Tibial artery (tissue), 4 donors: ENCODE measurements at places on chromosomes 6 and 20.
A peak's percentile ranks its signal among the peaks of the same experiment; 100 is the strongest.

GRCh38 chr6:98894810-98895209 is 52.9 kb downstream of the FBXL4 start:
- DNase-seq: no peak

- DNase-seq: no peak
These were observed 7.6 kb downstream of the TFAP2C start for GRCh38 chr20:56636716-56637115.

DNA sequence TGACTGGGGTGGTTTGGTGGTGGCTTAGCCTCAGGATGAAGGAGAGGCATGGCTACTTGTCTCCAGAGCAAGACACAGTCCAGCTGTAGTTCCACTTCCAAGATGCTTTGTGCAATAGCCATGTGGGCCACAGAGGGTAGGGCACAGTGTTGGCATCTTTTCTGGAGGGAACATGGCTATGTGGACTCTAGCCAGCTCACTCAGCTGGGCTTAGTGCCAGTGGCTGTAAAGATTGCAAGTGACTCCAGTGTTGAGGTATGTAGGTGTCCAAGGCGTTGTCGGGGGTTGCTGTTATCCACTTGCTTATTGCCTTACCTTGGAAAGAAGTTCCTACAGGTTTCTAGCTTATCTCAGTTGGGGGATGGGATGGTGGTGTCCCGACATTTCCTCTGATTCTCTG is 233.4 kb downstream of the CD109 start:
- DNase-seq: no peak

GRCh38 chr6:36227379-36228228 is 31.1 kb downstream of the BRPF3 start:
- DNase-seq: no peak

- no peak for DNase-seq
These were observed 69.6 kb upstream of the VGLL2 start for GRCh38 chr6:117195728-117196127.

DNA sequence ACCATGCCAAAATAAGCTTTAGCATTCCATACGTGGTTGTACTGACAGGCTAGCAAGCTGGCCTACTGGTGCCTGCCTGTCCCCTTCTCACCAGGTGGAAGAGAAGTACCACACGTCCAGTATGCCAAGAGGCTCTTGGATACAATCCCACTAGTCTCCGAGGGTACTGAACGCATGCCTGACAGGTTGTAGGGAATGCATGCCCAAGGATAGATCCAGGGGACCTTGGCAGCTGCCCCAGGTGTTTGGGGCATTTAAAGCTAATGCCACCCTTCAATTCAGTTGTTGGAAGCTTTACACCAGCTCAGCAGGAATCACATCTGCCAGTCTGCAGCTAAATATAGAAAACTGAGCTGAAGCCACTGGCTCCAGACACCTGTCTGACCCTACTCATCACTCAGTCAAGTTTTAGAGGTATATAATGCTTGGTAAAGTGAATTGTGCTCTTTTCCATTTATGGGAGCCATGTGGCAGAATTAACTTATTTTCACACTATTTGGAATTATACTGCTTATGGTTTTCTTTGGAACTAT is 4.9 kb downstream of the TUBB2B start:
- DNase-seq: no peak

DNA sequence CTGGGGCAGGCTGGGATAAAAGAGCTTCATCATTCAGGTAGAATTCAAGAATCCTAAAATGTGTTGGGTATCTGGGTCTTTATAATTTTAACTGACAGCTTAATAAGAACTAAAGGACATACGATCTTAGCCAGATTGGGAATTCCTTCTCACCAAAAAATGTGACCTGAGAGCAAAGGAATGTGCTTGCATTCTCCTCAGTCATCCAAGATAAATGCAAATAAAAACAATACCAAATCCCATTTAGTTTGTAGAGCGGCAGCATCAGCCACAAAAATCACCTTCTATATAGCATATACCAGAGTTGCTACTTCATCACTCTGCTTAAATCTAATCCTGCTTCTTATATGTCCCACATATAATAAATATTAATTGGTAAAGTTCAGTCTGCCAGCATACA is 16.9 kb downstream of the USP49 start:
- DNase-seq: no peak

DNA sequence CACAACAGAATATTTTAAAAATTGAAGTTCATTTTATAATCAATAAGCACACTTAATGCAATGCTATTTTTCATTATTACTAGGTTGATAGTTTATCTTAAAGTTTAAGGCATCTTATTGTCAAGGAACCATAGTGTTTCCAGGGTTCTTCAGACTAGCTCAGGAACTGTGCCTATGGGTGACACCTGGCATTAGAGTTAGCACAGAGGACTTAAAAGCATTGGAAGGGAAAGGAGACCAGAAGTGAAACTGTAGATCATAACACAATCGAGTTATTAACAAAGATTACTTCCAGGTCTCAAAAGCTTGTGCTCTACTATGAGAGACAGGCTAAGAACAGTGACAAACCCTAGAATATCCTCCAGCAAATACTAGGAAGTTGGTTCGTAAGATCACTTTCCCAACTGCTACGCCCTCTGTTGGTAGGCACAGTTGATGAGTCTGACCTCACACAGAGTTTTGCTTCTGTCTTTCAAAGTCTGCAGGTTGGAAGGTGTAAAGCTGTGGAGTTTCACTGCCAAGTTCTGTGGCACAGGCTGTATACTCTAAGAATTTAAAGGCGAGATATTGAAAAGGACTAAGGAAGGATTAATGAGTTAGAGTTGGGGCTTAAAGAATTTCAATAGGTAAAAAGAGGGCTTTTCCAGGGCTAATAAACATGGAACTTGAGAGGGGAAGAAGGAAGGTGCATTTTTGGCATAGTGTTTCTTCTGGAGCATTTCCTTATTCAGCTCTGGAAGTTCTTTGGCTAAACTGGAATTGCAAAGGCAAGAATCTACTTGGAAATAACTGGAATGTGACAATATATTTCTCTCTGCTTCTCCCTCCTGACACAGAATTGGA is 531.3 kb upstream of the JAG1 start:
- peak; percentile 73 for DNase-seq

DNA sequence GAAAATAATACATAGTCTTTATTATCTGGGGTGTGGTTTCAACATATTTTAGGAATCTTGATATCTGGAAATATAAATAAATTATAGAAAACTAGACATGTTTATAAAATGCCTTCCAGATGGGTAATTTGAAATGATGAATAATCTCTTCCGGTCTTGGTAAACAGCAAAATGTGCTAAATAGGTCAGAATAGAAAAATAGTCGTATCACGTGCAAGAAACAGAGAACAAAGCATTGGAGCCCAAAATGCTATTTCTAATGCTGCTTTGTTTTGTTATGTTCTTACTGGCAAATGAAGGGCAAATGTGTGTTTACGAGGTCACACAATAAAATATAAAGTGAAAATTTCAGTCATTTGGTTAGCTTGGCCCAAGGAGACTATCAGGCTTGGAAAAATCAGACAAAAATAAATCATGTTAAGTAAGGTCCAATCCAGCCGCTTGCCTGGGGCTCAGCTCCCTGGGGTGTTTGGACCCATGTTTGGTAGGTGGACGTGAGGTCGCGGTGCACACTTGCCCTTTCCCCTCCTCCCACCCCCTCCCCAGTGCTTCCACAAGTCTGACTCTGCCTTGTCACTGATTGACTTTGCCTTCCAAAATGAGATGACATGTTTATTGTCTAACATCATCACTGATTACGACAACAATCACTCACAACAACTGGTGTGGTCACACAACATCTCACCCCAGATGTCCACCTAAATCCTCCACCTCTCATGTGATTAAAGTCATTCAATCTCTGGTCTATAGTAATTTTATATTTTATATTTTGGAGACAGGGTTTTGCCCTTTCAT is 56.0 kb downstream of the RIN2 start:
- DNase-seq: no peak

- no peak for DNase-seq
These were observed 197.0 kb upstream of the FKBP1C start for GRCh38 chr6:63014290-63014689.

- DNase-seq: no peak
These were observed 77.7 kb upstream of the SLC22A23 start for GRCh38 chr6:3534599-3534998.

GRCh38 chr6:122798099-122798641 is 9.1 kb downstream of the SMPDL3A start:
- DNase-seq: no peak

GRCh38 chr6:78629154-78629721 is 238.1 kb upstream of the IRAK1BP1 start:
- DNase-seq: no peak

DNA sequence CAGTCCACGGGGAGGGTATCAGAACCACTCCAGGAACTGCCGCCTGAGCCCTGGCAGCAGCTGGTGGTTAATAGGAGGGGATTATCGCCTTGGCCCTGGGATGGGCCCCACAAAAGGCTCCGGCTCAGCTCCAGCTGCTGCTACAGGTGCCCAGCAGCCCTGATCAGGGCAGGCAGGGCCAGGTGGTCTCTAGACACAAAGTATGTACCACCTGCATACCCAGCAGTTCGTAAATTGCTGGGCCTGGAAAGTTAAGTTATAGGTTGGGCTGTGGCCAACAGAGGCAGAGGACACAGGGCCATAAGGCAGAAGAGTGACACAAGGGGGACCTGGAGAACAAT is 35.1 kb downstream of the RRBP1 start:
- DNase-seq: no peak

- no peak for DNase-seq
These were observed 60.2 kb upstream of the KCNQ5 start for GRCh38 chr6:72561629-72562028.
